ENCODE measurements at places on chromosomes 16 and 17.

DNA sequence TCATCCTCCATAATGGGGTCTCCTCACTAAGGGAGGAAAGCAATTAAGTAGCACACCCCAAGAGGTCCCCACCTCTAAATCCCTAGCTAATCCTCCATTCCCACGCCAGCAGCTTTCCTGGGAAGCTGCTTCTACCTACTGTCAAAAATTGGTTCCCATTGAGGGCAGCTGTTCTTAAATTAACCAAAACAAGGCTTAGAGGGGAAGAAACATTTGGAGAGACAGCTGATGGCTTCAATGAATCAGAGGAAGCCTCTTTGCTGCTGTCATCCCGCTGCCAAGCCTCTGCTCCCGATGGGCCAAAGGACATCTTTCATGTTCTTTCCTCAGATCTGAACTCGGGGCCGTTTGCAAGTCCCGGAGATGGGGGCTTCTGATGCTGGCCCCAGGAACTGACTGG is 26.6 kb downstream of the AIPL1 start:
- DNase-seq, result no peak

GRCh38 chr17:5861246-5861645 is 208.9 kb upstream of the WSCD1 start:
- no peak for DNase-seq

- no peak for DNase-seq
Measured at GRCh38 chr16:3062553-3062952, 2.9 kb upstream of the IL32 start.

- no peak for DNase-seq
Measured at GRCh38 chr16:16934660-16935059, 536.1 kb downstream of the XYLT1 start.

DNA sequence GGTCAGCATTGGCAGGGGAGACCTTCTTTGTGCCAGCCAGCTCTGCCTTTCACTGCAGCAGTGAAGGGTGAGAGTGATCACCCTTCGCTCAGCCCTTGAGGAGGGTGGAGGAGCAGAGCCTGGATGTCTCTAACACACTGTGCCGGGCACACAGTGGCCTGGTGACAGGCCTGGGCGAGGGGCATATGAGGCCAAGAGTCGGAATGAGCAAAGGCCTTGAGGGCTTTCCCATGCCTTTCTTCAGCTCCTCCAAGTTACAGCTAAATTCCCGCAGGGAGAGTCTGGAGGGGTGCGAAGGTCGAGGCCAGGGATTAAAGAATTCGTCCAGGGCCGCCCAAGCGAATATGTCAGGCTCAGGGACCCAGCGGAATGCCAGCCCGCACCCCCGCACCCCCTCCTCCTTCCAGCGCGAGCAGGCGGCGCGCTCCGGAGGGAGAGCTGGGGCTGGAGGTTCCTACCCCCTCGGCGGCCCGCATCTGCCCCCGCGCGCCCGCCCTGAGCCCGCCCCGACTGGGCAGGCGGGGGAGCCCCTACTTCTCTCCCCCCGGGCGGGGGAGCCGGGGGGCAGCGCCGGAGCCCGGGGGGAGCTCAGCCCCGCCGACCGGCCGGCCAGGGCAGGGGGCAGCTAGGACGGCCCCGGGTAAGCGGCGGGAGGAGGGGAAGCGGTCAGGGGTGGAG is at the start of gene RASL10B:
Gene RASL10B, plus strand, starts transcription at position 401 of the 678 bp plus-strand sequence. CDS start 3,546 bp downstream, outside the sequence.
- no peak for DNase-seq

- no peak for DNase-seq
Measured at GRCh38 chr17:19269106-19269505, 31.9 kb downstream of the EPN2 start.

- no peak for DNase-seq
Measured at GRCh38 chr17:50582741-50583140, 22.2 kb downstream of the CACNA1G start.

GRCh38 chr17:63676584-63676983 is 23.3 kb downstream of the LIMD2 start:
- DNase-seq, result no peak

DNA sequence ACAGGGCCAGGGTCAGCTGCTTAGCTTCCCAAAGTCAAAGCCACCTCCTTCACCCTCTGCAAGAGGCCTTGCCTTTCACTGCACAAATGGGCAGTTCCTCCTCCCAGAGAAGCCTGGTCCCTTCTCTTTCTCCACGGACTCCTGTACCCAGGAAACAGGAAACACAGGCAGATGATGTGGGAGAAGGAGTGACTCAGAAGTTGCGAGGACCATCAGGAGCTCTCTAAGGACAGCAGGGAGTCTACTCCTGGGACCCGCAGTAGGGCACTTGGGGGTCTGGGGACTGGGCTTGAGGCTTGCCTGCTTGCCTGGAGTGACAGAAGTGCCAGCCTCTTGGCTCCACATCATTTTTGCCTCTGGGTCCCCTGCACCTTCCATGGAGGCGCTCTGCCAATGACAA is 47.4 kb upstream of the KSR1 start:
- peak; percentile 14 for DNase-seq

DNA sequence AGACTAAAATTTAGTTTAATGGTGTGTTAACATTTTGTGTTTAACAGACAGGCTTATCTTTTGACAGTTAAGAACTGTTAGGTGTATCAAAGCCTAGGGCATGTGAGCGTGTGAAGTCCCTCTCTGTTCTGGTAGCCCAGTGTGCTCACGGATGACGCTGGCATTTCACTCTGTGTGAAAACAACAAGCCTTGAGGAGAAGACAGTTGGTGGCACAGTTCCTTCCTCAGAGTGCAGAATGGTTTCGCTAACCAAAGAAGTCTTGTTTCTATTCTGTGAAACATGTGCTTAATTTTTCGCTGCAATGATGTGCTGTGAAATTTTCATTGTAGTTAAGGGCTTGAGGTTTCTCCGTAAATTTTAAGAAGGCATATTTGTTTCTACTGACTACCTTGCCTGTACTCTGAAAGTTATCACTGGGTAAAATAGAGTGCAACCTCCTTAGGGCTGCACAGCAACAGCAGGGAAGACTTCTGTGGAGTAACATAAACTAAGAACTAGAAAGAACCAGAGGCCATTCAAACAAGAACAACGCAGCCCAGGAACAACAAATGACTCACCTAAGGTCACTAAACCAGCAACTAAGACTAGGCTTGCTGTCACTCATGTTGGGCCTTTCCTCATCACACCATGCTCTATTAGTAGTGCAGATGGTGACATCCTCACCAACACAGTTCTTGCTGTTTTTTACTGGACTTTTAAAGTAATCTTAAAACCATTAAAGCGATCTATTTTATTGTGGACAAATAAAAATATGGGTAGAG is 33.4 kb downstream of the BRD7 start:
- DNase-seq, result no peak

DNA sequence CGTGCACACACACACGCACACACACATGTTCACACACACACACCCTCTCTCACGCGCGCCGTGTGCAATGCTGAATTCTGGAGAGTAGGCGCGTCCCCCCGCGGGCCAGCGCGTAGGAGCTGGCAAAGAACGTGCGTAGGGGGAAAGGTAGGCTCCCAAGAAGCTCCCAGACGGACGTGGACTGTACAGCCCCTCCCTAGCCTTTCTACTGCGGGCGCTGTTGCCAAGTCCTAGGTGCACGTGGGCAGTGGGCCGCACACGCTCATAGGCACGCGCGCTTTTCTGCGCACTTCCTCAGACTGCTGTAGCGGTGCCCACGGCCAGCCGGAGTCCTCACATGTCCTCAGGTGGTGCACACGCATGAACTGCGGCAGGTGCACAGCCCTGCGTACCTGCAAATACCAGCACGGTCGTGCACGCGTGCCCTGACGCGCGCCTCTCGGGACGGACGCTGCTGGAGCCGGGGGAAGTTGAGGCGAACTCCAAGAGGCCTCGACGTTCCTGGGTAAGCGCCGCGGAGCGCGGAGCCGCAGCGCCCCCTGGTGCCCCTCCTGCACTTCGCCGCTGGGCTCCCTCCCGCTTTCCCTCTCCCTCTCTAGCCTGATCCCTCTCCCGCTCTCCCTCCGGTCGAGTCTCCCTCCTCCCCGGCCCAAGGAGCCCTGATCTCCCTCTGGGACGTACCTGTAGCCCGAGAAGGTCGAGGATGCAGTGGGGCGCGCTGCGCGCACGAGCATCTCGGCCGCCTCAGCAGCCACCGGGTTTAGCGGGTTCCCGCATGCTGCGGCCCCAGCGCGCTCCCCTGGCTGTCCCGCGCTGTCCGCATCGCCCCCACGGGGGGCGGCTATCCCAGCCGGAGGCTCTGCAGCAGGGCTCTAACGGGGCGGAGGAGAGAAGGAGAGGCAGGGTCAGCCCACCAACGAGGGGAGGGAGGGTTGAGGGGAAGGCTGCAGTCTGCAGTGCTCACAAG is 749 bp downstream of the GRIN2A start:
- DNase-seq, result peak; percentile 63

DNA sequence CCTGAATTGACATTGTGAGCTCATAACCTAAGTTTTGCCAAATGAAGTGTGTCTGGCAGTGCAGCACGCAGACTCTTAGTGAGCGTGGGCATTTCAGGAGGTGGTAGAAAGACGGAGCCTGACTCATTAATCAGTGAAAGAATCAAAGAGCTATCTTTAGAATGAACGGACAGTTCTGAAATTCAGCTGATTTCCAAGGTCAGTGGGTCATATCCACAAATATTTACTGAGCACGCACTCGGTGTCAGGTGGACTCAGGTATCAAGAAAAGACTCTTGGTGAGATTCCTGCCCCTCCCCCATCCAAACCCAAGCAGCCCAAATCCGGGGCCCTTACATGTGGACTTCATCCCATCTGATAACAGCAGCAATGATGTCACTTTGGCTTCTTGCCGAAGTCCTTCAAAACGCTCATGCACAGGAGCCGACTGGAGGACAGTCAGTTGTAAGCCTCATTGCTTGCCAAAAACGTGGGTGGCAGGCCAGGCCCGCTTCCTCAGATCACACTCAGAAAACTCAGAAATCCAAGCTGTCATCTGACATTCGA is 185.8 kb downstream of the HS3ST3A1 start:
- peak; percentile 39 for DNase-seq

GRCh38 chr16:55481023-55481422 is 2.0 kb downstream of the MMP2 start:
- DNase-seq, result no peak

DNA sequence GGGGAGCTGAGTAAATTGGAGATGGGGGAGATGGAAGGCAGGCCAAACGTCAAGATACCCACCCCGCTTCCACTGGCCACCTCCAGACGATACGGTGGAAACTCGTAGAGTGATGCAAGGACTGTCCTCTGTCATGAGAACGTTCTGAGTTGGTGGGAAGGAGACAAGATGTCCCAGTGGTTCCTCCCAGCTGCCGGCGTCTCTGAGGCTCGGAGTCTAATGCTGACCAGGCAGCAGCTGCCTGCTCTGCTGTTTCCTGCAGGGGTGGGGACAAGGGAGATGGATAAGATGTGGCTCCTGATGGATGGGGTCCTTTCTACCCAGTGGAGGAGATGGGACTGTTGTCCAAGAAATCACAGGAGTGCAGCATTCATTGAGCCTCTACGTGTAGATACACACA is 28.2 kb upstream of the C1QL1 start:
- no peak for DNase-seq

GRCh38 chr17:83164490-83164889 is 85.1 kb downstream of the METRNL start:
- DNase-seq, result no peak

DNA sequence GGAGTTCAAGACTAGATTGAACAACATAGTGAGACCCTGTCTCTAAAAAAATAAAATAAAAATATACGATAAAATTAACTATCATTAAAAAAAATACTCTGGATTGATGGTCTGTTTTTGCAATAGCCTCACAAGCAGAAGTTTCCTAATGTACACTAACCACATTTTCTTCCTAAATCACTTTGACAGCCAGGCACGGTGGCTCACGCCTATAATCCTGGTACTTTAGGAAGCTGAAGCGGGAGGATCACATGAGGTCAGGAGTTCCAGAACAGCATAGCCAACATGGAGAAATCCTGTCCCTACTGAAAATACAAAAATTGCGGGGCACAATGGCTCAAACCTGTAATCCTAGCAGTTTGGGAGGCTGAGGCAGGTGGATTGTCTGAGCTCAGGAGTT is 64.7 kb downstream of the HELZ start:
- no peak for DNase-seq

DNA sequence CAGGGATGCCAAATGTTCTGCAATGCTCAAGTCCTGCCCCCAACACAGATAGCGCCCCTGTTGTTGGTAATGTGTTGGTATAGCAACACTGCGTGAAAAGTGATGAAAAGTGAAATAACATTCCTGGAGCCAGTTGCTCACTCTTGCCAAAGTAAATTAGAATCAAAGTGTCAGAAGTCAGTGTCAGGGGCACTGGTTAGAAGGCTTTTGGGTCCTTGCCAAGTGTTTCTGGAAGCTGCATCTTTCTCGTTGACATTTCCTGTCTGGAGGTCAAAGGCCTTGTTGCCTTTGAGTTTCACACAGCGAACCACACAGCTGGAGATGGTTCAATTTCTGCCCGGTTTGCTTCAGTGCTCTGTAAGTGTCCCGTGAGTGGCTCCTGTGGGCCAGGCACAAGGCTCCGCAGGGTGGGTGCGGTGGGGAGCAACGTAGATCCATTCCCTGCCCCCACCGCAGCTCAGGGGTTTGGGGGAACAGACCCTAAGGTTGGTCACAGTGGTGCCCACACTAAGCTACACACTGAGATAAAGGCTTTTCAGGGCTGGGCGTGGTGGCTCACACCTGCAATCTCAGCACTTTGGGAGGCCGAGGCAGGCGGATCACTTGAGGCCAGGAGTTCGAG is 3.6 kb upstream of the SLC16A5 start:
- no peak for DNase-seq

- DNase-seq, result peak; percentile 80
Measured at GRCh38 chr17:80850817-80851216, 140.8 kb upstream of the CHMP6 start.

GRCh38 chr17:42878123-42878880 is 22.3 kb upstream of the G6PC1 start:
- DNase-seq, result no peak

DNA sequence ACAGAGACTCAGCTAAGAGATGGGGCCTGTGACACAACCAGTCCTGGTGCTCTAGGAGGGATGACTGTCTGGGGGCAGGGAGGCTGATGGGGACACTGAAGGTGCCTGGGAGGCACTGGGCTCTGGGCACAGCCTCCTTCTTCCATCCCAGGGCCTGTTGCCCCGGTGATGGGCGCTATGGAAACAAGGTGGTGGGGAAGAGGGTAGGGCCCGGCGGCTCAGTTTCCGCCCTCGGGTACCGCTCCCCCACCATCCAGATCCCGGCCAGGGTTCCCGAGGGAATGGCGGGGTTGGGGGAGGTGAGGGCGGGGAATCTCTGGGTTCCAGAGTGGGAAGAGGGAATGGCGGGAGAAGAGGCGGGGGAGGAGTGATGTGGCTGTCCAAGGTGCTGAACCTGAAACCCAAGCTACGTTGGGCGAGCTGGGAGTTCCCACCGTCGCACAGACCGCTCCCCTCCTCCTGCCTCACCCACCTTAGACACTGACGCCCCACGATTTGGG is 981 bp downstream of the KCNH4 start:
- DNase-seq, result peak; percentile 20

DNA sequence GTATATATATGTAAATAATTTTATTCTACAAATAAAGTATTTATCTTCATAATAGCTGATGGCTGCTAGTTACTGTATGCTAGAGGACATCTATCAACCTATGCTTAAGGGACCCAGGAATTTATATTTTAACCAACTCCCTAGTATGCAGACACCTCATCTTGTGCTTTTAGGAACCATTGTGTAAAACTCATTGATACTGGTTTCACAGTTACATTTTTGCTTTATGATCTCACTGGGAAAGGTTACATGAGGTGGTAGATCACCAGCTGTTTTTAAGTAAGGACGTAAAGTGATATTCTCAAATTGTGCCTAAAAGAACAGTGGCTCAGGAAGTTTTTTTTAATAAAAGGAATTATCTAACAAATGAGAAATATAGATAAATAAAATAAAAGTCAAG is 56.4 kb downstream of the VMP1 start:
- DNase-seq, result peak; percentile 91

All from mammary epithelial cell (primary cell).